ENCODE measurements at places on chromosomes 3 and 15.

- no peak for DNase-seq
These were observed 11.4 kb downstream of the DET1 start for GRCh38 chr15:88535100-88535499.

GRCh38 chr3:83011481-83011880 lies 1250.0 kb upstream of the GBE1 start:
- DNase-seq = no peak

DNA sequence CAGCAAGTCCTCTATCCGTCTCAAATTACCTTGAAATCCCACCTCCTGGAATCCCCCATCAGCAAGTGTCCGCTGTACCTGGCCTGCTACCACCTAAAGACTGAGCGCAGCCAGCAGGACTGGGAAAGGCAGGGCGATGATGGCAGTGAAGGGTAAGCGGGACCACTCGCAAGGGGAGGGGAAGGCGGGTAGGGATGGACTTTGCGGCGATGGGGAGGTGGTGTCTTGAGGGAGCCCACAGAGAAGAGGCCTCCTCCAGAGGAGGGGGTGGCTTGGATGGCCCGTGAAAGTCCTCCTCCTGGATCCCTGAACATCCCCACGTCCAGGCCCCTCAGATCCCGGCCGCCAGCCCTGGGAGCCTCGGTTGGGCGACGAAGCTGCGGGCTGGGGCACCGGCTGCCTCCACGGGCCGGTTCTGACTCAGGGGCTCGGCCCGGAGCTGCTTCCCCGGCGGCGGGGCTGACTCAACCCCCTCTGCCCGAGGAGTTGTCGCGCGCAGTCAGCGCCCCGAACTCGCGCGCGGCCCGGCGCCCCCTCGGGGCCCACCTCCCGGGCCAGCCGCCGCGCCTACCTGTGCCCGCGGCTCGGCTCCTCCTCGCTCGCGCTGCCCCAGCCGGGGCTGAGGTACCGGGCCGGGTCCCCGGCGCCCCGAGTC lies 512 bp downstream of the LARP6 start:
- no peak for DNase-seq

DNA sequence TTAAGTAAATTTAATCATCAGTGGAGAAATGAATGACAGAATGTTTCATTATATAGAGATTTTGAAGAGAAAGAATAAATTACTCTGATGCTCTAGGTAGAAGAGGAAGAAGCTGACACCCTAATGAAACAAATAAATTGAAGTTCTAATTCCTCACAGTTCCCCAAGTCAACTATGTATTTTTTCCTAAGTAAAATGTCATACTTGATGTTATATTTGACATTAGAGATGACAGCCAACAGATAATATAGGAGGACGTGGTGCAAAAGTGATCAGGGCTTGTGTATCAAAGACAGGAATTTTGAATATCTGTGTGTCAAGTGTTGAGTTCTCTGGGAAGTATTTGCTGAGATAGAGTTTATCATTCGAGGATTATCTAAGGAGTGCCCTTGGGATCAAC lies 81.2 kb upstream of the CADPS start:
- no peak for DNase-seq

DNA sequence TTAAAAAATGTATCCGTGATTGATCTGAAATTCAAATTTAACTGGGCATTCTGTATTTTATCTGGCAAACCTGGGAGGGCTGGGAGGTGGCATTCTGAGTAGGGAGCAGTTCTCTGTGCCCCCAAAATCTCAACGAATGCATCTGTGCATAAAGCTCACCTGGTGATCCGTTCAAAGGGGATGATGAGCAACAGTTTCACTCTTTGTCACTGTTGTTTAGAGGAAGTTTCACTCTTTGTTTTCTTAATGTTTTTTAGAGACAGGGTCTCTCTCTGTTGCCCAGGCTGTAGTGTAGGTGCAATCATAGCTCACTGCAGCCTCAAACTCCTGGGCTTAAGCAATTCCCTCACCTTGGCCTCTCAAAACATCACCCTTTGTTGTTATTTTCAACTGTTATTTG lies 186.7 kb downstream of the SSR3 start:
- no peak for DNase-seq

DNA sequence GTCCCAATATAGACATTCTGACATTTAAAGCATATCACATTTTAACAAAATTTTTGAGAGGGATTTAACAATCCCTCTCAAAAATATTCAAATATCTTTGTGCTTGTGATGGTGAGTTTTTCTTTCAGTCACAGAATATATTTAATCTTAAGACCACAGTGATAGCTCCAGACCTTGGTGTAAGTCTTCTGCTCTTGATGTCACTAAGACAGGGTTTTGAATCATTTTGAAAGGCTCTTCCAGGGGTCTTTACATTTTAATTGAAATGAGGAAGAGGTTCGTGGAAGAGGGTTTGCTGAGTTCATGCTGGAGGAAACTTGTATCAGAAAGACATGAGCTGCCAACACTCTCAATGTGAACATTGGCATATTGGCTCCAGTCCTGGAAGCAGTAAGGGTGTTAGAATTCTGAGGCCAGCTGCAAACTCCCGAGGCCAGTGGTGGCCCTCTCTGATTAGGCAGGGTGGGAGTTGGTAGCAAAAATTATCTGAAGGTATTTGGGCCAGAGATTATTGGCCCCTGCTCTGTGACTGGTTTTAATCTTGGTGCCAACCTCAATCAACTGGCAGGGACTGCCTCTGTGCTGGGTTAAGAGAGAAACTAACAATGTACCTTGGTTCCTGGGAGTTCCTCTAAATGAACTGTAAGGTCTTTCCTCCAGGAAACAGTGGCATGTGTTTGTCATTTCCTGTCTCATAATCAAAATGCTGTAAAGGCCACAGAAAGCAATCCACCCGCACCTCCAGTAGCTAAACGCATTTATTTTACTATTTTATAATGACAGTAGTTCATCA lies 5.3 kb downstream of the POU1F1 start:
- DNase-seq = no peak

Measured in AG09319 (cell line).